ENCODE measurements at places on chromosomes 1 and 21. TPM values are rescaled to one million over a fixed set of nuclear protein-coding genes. Genes with fewer than 3 reads are reported as not detected.

The NECTIN4 gene
- 0.31 TPM for total RNA-seq

The ITLN1 gene
- total RNA-seq = not detected

The PLA2G2C gene
- not detected for total RNA-seq

The UFC1 gene
- total RNA-seq = 137 TPM

The WNT3A gene
- not detected for total RNA-seq

The PYHIN1 gene
- total RNA-seq = not detected

The CHD5 gene
- total RNA-seq = under 0.01 TPM

The KCNQ4 gene
- not detected for total RNA-seq

The TNNT2 gene
- not detected for total RNA-seq

The ATAD3C gene
- total RNA-seq = not detected

The NTNG1 gene
- total RNA-seq = 0.32 TPM

The NPPA gene
- total RNA-seq = not detected

The FCMR gene
- not detected for total RNA-seq

The GBP4 gene
- 24.8 TPM for total RNA-seq

The TBX15 gene
- total RNA-seq = 0.25 TPM

The S100B gene
- not detected for total RNA-seq

The PCBP3 gene
- total RNA-seq = 0.16 TPM

The ARTN gene
- 0.13 TPM for total RNA-seq

Measured in bladder microvascular endothelial cell (primary cell).